ENCODE measurements at places on chromosomes 12 and 14.

DNA sequence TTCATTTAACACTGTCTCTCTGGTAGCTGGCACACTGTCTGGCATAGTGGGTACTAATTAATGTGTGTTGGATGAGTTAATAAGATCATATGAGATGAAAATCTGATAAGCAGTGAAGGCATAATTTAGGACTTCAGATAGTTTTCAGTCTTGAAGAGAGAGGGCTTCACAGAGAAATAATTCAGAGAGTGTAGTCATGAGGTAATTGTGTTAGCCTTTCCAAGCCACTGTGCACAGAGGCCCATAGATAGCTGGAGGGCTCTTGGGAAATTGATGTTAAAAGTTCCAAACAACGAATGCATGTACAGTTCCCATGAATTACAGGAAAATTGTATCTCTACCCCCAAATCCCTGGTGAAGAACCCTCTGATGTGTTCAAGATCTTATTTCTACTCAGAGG lies 133.8 kb upstream of the HMGA2 start:
- DNase-seq: no peak

GRCh38 chr12:89721291-89721987 lies 12.8 kb upstream of the ATP2B1 start:
- no peak for DNase-seq

DNA sequence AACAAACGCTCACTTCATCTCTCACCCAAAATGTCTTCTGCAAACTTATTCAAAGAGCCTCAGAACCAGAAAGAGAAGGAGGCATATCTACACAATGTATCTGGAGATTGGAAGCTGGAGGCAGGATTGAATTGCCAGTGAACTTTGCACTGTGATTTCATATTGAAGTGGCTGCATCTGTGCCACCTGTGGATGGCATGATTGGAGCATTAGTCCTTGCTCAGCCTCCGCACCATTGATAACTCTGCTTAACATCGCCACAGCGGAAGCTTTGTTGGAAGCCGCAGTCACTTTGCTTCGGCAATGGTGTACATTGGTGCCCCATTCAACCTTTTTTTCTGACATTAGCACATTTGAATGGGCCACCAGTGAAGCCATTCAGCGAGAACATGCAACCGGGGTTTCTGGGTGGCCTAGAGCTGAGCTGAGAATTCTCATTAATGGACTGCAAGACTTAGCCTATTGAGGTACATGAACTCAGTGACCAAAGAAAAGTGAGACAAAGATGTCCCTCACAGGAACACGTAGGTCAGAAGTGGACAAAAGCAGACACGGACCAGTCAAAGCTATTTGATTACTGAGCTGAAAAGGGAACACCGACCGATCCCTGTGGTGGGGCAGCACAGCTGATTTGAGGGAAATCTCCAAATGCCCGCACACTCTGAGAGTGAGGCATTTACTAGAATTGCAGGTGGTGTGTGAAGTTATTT lies 130.4 kb downstream of the BRMS1L start:
- no peak for DNase-seq

- no peak for DNase-seq
Measured at GRCh38 chr12:22576065-22576464, 31.7 kb upstream of the C2CD5 start.

DNA sequence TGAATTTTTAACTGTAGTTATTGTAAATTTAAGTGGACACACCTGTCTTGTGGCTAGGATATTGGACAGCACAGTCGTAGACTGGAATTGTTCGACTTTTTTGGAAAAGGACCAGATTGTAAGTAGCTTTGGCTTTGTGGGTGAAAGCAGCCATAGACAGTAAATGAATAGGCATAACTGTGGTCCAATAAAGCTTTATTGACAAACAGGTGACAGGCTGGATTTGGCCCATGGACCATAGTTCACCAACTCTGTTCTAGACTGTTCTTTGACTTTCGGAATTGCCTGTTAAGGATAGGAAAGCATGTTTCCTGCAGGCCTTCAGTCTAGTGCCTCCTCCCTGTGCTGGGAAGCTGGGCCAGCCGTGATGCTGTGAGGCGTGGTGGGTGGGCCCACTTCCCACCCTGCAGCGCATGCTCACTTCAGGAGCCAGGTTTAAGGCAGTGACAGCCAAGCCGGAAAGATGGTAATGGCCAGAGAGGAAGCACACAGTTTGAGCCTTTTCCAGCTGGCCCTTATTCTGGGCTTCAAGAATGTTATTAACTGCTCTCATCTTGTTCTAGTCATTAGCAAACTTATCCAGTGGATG lies 51.8 kb downstream of the PPP2R5C start:
- DNase-seq: no peak

DNA sequence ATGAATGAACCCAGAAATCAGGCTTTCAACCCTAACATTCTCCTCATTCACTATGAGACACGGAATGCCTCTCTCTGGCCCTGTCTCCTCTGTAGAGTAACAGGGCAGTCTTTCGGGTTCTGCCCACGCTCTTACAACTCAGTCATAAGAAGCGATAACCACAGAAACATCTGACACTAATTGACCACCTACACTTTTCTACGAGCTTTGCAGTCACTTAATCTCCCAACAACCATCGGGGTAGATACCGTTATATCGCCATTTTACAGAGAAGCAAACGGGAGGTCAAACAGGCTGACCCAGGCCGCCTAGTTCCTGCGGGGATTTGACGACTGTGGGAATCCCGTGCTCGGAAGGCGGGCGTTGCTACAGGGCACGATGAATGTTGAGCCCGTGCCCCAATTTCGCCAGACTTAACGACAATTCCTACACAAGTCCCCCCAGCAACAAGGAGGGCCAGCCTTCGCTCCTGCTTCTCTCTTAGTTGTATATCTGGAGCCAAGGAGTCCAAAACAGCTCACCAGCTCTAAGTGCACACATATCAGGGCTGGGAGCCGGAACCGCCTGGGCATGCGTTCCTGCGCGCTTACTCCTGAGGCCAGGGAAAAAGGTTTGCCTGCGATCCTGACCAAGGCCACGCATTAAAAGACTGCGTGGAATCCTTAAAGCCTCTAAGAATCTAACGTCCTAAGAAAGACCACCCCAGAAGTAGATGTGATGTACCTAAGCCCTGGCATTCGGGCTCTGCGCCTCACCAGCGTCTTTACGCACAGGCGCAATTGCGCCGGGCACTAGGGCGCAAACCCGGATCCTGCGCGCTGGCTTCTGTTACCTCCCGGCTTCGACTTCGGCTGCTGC lies 38.7 kb upstream of the TBX5 start:
- no peak for DNase-seq

- DNase-seq: no peak
Measured at GRCh38 chr12:103806803-103807202, 34.2 kb downstream of the NT5DC3 start.

GRCh38 chr12:109861689-109862314 lies 18.5 kb downstream of the GLTP start:
- DNase-seq: no peak

- no peak for DNase-seq
Measured at GRCh38 chr12:8549381-8549780, 8.7 kb upstream of the CLEC4E start.

DNA sequence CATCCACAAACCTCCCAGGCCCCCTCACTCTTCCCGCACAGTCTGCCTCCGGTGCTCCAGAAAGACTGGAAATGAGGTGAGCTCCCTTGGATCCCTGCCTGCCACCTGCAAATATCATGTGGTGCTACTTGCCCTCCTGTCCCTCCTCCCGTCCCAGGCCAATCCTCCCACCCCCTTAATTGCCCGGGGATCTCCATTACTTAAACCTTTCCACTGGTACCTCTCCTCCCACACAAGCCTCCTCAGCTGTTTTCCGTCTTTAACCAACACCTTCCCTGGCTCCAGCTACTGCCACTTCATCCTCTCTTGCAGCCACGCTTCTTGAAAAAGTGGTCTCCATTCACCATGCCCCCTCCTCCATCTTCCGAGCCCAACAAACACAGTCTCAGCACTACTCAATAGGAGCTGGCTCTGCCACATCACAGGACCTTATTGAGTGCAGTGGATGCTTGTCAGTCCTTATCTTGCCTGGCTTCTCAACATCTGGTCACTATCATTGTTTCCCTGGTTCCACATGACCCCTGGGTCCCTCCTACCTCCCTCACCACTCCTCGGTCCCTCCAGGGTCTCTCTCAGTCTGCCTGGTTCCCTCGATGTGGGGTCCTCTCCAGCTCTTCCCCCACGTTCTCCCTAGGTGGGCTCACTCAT lies 11.5 kb downstream of the FAIM2 start:
- DNase-seq: no peak

DNA sequence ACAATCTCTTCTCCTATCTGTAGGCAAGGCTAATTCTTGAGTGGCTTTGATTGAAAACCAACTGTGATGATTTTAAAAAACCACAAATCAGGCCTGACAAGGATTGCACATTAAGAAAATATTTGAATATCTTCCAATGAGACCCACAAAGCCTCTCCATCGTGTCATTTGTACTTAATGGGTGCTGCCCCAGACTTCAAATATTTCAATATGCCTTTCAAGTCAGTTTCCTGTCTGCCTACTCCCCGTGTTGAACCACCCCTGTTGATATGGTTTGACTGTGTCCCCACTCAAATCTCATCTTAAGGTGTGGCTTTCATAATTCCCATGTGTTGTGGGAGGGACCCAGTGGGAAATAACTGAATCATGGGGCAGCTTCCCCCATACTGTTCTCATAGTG lies 159.7 kb upstream of the EGLN3 start:
- no peak for DNase-seq

DNA sequence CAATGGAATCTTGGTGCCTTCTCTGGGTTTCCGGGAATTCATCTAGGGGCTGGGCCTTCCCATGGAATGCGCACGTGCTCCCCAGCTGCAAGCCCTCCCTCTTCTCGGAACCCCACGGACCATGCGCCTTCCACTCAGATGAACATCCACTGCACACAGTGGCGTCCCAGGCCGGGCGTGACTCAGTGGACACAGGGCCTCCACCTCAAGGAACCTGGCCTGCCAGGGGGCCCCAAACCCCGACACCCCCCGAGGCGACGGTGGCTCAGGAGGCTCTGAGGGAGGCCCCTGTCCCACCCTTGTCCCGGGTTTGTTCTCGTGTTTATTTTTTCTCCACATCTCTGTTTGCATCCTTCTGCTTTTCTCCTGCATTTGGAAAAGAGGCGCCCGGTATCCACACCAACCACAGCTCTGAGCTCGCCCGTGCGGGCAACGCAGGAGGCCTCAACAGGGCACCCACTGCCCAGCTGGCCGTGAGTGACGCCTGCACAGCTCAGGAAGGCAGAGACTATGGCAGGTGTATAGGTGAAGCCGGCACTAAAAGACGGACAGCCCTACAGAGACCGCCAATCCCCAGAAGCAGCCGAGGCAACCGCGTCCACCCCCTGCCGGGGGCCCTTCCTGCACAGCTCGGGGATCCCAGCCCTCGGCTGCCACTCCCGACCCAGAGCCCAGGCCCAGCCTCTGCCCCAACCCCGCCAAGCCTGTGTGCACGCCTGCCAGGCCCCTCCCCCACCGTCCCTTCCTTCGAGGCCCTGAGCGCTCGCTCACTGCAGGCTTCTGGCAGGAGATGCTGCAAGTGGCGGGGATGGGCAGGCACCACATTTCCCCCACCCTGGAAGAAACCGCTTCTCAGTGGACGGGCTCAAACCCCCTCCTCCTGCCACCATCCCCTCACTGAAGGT lies 23.8 kb upstream of the GALNT9 start:
- DNase-seq: no peak

- no peak for DNase-seq
Measured at GRCh38 chr14:54975856-54976255, 51.0 kb downstream of the WDHD1 start.

Data from T-helper 22 cell (primary cell).